ENCODE measurements at places on chromosomes 4 and X.

- peak overlapping the region; percentile 55 for H3K4me3 ChIP-seq
- DNase-seq = no peak
- H3K27me3 ChIP-seq = 0 out of 2 replicates have a peak, but pooled peaks cover 2% of the 10 kb centered on the region
- H3K36me3 ChIP-seq = no peaks in the 10 kb centered on the region
- no peak overlapping the region for H3K27ac ChIP-seq
These were observed 886 bp upstream of the NDST3 start for GRCh38 chr4:118033148-118034052.

GRCh38 chrX:76195579-76195978, 22.7 kb downstream of the PBDC1 start:
- H3K4me1 ChIP-seq = no peaks in the 10 kb centered on the region
- H3K4me3 ChIP-seq = no peak overlapping the region
- no peak for DNase-seq
- H3K36me3 ChIP-seq = no peaks in the 10 kb centered on the region

DNA sequence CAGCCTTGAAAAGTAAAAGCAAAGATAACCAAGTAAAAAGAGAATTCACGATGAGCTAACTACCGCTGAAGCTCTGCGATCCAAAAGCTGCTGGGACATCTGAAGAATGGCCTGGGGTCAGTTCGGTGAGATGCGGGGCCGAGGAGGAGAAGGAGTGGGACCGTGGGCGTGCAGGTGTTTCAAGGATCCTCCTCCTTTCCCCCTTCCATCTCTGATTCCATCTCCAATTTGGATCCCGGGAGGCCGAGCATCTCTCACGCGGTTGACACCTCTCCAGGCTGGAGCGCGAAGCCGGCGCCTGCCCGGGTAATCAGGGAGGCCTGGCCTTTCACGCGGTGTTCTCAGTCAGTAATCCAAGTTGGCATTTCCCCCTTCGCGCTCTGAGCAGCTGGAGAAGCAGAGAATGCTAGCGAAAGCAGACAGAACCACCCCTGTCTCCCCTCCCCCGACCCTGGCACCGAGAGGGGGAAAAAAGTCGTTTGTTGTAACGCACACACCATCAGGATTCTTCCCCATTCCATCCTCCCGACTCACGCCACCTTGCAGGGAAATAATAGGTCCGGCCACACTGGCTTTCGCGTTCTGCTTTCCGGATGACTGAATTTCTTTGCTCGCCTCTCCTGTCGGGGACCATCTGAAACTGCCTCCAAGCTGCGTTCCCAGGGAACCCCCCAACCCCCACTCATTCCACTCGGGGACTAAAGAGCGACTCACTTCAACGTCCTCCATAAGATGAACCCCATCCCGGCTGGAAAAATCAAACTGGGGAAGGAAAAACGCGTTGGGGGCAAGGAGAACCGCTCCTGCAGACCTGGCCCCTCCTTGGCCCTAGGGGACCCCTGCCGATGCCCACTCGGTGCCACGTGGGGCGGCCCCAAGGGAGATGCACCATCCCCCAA, 6.5 kb downstream of the NEUROG2 start:
- peaks cover 70% of the 10 kb centered on the region for H3K27me3 ChIP-seq
- H3K36me3 ChIP-seq = no peaks in the 10 kb centered on the region
- peaks cover 14% of the 10 kb centered on the region for H3K4me1 ChIP-seq
- H3K27ac ChIP-seq = no peak overlapping the region

- H3K4me3 ChIP-seq = no peak overlapping the region
- no peaks in the 10 kb centered on the region for H3K4me1 ChIP-seq
- no peak for DNase-seq
- no peaks in the 10 kb centered on the region for H3K27me3 ChIP-seq
- no peaks in the 10 kb centered on the region for H3K36me3 ChIP-seq
These were observed 18.1 kb downstream of the FHL1 start for GRCh38 chrX:136165406-136165805.

DNA sequence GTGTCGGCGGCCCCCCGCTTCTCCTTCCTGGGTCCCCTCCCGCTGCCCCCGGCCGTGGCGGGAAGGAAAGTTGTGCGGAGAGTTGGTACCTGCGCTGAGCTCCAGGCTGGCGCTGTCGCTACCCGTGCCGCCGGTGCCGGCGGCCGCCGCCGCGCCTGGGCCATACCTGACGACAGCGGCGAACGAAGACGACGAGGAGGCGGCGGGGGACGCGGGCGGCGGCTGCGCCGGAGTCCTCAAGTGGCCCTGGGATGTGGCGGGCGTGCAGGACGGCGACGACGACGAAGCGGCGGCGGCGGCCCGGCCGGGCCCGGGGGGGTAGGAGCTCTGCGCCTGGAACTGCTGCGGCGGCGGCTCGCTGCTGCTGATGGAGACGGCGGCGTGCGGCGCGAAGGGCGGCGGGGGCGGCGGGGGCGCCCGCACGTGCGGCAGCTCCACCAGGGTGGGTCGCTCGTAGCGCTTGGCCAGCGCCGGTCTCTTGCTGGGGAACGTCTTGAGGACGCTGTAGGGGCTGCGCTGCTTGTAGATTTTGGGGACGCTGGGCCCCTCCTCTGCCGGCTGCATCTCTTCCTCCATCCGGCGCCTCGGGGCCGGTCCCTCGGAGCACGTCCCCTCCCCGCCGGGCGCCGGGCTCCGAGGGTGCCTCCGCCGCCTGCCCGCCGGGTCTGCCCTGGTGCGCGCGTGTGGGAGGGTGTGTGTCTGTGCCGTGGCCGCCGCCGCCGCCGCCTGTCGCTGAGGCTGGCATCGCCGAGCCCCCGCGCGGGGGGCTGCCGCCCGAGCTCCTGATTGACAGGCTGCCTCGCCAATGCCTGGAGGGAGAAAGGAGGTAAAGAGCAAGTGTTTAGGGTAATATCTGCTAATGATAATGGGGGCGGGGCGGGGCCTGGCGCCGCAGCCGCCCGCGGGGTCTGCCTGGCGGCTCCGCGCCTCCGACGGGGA, 618 bp downstream of the BEND4 start:
- peaks cover 22% of the 10 kb centered on the region for H3K27me3 ChIP-seq
- no peaks in the 10 kb centered on the region for H3K36me3 ChIP-seq
- no peaks in the 10 kb centered on the region for H3K4me1 ChIP-seq
- peak overlapping the region; percentile 66 for H3K4me3 ChIP-seq

DNA sequence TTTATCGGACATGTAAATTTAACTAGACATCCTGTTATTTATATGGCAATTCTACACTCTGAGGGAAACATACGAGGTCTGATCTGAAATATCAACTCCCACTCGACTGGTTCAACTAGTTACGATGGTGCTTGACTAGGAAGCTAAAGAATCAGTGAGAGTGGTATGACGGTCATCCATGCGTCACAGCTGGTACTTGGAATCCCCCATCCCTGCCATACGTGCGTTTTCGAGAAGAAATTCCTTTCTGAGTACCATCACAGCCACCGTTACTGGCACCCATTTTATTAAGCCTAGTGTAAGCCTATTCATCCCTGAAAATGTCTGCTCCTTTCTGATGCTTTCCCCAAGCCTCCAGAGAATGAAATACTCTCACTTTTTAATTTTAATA, 695 bp upstream of the PIGA start:
- peak overlapping the region; percentile 57 for H3K4me3 ChIP-seq
- H3K36me3 ChIP-seq = peaks cover 7% of the 10 kb centered on the region
- H3K4me1 ChIP-seq = no peaks in the 10 kb centered on the region
- H3K27me3 ChIP-seq = no peaks in the 10 kb centered on the region

- no peak for DNase-seq
- H3K36me3 ChIP-seq = peaks cover 40% of the 10 kb centered on the region
- H3K4me1 ChIP-seq = no peaks in the 10 kb centered on the region
- H3K27ac ChIP-seq = no peak overlapping the region
- no peaks in the 10 kb centered on the region for H3K27me3 ChIP-seq
- H3K4me3 ChIP-seq = no peak overlapping the region
These were observed 9.0 kb downstream of the EIF1AX start for GRCh38 chrX:20132666-20133065.

DNA sequence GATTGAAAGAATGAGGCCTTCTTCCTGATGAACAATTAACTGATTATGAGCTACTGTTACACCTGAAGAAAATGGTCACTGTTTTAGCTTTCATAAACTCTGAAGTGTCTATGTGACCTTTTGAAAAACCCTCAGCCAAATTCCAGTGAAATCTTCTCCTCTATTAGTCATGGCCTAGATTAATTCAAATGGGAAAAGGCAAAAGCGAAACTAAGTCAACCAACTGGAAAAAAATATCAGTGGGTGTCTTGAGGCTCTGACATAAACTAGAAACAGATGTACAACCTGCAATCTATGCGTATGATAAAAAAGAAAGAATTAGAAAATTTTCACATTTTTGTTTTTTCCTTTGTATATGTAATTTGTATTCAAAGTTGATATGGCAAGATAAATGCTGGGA, 169.4 kb upstream of the BANK1 start:
- H3K36me3 ChIP-seq = no peaks in the 10 kb centered on the region
- DNase-seq = no peak
- no peak overlapping the region for H3K4me3 ChIP-seq
- no peaks in the 10 kb centered on the region for H3K27me3 ChIP-seq

GRCh38 chr4:95050980-95051701, 293.4 kb downstream of the BMPR1B start:
- no peak overlapping the region for H3K4me3 ChIP-seq
- no peaks in the 10 kb centered on the region for H3K27me3 ChIP-seq
- no peak overlapping the region for H3K27ac ChIP-seq

GRCh38 chr4:102246416-102246815, 98.9 kb downstream of the SLC39A8 start:
- H3K4me1 ChIP-seq = no peaks in the 10 kb centered on the region
- no peak for DNase-seq
- H3K27ac ChIP-seq = no peak overlapping the region
- no peaks in the 10 kb centered on the region for H3K27me3 ChIP-seq
- H3K36me3 ChIP-seq = no peaks in the 10 kb centered on the region

- no peak overlapping the region for H3K4me3 ChIP-seq
- no peaks in the 10 kb centered on the region for H3K4me1 ChIP-seq
- no peak overlapping the region for H3K27ac ChIP-seq
- DNase-seq = no peak
These were observed 466.1 kb downstream of the DTHD1 start for GRCh38 chr4:36747277-36748129.

- H3K4me3 ChIP-seq = no peak overlapping the region
- DNase-seq = no peak
- no peak overlapping the region for H3K27ac ChIP-seq
- no peaks in the 10 kb centered on the region for H3K27me3 ChIP-seq
- H3K4me1 ChIP-seq = no peaks in the 10 kb centered on the region
These were observed 10.0 kb upstream of the CWH43 start for GRCh38 chr4:48976041-48976440.

DNA sequence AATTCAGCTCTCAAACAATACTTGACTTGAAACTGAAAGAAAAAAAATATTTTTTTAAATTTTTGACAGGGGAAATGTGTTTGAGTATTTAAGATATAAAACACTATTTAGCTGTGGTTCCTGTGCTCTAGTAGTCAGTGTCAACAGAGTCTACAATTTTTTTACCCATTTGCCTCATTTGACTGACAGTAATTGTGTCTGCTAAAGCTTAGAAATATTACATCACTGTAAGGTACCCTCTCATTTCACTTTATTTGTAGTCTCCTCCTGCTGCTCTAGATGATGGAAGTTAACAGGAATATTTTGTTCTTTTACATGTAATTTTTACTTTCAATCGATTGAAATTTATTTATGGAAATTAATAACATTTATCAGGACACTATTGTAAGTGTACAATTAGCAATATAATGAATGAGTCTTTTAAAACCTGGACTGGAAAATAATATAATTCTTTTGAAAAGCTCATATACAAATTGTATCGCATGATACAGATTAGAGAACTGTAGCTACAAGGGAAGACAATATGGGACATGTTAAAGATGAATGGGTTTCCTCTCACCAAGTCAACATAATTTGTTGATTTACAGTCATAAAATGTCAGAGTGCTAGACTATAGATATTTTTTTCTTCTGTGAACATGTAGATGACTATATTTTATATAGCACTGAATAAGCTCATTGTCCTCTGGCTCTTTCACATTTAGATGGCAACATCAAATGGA, 1186.5 kb upstream of the ADGRL3 start:
- no peaks in the 10 kb centered on the region for H3K4me1 ChIP-seq
- no peak for DNase-seq
- no peak overlapping the region for H3K4me3 ChIP-seq
- no peak overlapping the region for H3K27ac ChIP-seq

DNA sequence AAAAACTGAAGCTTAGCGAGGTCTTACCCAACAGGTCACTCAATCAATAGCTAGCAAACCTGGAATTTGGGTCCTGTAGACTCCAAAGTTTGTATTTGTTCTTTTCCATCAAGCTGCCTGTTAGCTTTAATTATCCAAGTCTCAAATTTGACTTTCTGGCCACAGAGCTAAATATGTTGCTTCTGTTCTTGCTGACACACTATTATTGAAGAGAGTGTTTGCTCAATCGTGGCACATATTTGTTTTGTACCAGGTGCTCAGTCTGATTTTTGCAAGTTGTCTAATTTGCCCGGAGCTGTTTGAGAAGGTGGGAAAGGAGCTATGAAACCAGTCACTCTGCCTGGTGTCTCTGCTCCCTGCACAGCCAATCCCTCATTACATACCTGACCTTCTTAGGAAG, 41.7 kb upstream of the FRMD7 start:
- H3K27ac ChIP-seq = no peak overlapping the region
- H3K27me3 ChIP-seq = no peaks in the 10 kb centered on the region
- H3K36me3 ChIP-seq = no peaks in the 10 kb centered on the region
- peaks cover 4% of the 10 kb centered on the region for H3K4me1 ChIP-seq

GRCh38 chrX:49001521-49002090, 458 bp downstream of the GRIPAP1 start:
- peaks cover 2% of the 10 kb centered on the region for H3K36me3 ChIP-seq
- peak; percentile 33 for DNase-seq
- no peaks in the 10 kb centered on the region for H3K4me1 ChIP-seq
- H3K27me3 ChIP-seq = no peaks in the 10 kb centered on the region

GRCh38 chr4:53105313-53105712, 243.2 kb downstream of the RASL11B start:
- no peak overlapping the region for H3K4me3 ChIP-seq
- H3K36me3 ChIP-seq = no peaks in the 10 kb centered on the region
- H3K27ac ChIP-seq = no peak overlapping the region
- H3K4me1 ChIP-seq = no peaks in the 10 kb centered on the region

GRCh38 chr4:153785910-153786721, 2.8 kb downstream of the SFRP2 start:
- H3K27ac ChIP-seq = no peak overlapping the region
- H3K4me3 ChIP-seq = peak overlapping the region; percentile 94
- no peaks in the 10 kb centered on the region for H3K27me3 ChIP-seq
- peaks cover 35% of the 10 kb centered on the region for H3K36me3 ChIP-seq
- no peak for DNase-seq
